Cardiac fibroblast (primary cell): ENCODE measurements at places on chromosomes 6 and 20.

- no peak for DNase-seq
These were observed 4.9 kb downstream of the TRAF3IP2 start for GRCh38 chr6:111600588-111601445.

- DNase-seq = no peak
These were observed 17.2 kb upstream of the PCK1 start for GRCh38 chr20:57543754-57544153.

DNA sequence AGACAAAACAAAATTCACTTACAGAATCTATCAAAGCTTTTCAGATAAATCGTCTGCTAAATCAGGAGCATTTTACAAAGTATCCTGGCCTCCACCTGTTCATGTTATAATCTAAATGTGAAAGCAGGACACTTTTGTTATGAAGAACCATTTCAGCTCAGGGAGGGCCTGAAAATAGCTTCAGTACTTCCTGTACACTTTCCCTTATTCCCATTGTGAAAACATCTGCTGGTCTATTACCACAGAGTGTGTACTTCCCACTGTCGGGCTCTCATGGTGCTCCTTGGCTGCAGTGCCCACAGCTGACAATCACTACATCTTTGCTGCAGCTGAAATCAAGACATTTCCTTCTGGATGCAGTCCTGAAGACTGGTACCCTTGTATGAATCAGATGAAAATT lies 128.1 kb downstream of the OPRM1 start:
- DNase-seq = no peak

DNA sequence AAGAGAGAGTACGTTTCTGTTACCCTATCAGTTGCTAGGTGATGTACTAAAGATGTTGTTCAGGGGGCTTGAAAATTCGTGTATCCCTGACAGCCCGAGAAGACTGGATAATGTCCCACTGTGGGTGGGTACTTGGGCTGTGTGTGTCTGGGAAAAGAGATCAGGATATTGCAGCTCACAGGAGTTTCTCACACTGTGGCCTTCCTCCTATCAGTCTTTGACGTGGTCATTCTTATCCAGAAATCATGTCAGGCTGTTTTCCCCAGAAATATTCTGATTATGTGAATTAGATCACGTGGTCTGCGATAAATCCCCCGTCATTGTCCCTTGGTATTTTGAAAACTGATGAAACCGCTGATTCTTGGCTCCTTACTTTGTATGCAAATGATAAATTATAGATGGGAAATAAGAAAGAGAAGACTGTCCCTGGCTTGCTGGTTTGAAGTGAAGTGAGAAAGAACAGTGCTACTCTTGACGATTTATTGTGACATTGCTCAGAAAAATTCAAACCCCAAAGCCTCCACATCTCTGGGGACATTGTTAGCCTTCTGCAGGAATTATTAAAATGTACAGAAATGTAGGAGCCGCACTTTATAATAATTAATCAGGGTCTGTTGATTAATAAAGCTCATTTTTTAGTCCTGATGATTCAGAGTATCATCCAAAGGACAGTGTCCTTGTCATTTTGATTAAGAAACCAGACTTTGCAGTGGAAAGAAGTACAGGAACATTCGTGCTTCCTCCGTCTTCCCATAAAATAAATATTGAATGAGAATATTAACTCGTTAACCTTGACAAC lies 167.5 kb upstream of the TSHZ2 start:
- DNase-seq = no peak

- DNase-seq = no peak
These were observed 382.8 kb downstream of the CDH26 start for GRCh38 chr20:60341062-60341461.

GRCh38 chr6:110800839-110801196 lies 14.5 kb downstream of the CDK19 start:
- DNase-seq = no peak

DNA sequence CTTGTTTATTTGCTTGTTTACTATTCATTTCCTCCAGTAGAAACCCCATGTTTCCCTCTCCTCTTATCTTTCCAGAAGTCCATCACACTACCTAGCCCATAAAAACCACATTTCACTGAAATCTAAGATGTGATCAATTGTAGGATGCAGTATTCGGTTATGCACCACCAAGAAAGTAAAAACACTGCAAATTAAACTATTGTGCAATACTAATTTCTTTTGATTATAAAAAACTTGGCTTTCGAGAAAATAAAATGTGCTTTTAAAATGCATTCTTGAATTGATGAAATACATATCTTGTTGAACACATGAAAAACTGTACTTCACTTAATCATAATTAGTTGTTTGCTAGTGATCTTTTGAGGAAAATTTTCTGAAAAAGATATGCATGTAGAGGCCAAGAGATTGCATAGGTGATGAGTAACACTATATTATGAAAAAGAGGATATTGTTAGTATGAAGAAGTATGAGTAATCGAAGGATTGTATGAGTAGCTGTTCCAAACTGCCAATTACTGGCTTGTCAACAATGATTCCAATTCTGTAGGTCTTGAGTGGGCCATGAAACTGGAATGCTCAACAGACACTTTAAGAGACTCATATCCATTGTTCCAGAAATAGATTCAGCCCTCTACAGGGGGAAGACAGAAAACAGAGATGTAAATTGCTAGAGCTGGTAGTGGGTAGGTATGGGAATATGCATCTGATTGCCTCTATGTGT lies 79.7 kb downstream of the RNF217 start:
- peak; percentile 67 for DNase-seq

DNA sequence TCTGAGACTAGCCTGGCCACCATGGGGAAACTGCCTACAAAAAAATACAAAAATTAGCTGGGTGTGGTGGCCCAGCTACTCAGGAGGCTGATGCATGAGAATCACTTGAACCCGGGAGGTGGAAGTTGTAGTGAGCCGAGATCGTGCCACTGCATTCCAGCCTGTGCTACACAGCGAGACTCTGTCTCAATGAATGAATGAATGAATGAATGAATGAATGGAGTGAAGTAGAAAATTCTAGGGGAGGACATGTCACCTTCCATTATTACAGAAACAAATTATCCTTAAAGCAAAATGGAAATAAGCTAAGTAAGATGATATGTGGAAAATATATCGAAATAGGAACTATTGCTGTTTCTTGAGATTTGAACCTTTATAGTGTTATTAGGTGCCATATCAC lies 2.9 kb upstream of the PNISR start:
- DNase-seq = no peak

DNA sequence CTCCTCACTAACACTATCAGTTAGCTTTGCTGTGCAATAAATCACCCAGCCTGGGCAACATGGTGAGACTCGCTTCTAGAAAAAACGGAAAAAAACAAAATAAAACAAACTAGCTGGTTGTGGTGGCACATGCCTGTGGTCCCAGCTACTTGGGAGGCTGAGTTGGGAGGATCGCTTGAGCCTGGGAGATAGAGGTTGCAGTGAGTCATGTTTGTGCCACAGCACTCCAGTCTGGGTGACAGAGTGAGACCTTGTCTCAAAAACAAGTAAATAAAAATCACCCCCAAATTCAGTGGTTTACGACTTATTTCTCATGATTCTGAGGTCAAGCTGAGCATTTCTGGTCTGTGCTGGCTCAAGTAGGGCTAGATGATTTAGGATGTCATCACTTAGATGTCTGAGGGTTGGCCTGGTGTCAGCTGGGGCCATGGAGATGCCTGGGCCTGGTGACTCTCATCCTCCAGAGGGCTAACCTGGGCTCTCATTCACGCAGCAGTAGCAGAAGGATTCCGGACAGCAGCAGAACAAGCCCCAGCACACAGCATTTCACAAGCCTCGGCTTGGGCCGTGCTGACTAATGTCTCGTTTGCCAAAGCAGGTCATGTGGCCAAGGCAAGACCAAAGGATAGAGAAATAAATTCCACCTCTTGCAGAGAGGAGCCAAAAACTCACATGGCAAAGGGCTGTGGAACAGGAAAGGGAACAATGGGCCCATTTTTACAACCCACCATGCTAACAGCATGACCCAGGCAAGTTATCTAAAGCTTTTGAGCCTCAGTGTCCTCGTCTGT lies 32.5 kb downstream of the MGME1 start:
- peak; percentile 93 for DNase-seq

GRCh38 chr6:95133578-95133977 lies 443.8 kb upstream of the MANEA start:
- no peak for DNase-seq

DNA sequence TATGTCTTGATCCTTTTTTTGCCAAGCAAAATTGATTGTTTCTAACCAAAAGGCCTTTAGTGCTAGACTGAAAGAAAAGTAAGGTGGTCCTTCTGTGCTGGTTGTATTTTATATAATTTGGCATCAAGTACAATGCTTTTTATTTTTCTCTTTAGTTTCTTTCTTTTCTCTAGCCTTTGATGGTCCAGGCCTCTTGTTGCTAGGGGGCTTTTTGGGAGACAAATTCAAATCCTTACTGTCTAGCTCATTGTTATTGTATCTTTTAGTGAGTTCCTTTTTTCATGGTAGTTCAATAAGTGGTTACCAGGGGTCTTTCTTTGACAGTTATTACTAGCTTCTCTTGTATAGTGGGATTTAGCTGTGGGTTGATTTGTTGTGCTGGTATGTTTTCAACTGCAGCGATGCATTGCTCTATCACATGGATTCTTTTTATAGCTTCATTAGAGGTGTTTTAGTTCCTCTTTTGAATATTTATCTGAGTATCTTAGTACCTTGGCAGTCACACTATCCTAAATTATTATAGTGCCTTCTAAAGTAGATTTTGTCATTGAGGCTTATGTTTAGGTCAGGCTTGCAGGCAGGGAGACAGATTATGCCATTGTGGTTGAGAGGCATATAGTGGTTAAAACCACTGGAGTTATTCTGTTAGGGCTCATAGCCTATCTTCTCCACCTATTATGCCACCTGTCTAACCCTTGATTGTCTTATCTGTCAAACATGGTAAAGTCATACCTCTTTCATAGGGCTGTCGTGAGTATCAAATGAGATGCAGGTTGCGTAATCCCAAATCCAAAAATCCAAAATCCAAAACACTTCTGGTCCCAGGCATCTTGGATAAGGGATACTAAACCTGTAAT lies 49.5 kb downstream of the KCNS1 start:
- no peak for DNase-seq

DNA sequence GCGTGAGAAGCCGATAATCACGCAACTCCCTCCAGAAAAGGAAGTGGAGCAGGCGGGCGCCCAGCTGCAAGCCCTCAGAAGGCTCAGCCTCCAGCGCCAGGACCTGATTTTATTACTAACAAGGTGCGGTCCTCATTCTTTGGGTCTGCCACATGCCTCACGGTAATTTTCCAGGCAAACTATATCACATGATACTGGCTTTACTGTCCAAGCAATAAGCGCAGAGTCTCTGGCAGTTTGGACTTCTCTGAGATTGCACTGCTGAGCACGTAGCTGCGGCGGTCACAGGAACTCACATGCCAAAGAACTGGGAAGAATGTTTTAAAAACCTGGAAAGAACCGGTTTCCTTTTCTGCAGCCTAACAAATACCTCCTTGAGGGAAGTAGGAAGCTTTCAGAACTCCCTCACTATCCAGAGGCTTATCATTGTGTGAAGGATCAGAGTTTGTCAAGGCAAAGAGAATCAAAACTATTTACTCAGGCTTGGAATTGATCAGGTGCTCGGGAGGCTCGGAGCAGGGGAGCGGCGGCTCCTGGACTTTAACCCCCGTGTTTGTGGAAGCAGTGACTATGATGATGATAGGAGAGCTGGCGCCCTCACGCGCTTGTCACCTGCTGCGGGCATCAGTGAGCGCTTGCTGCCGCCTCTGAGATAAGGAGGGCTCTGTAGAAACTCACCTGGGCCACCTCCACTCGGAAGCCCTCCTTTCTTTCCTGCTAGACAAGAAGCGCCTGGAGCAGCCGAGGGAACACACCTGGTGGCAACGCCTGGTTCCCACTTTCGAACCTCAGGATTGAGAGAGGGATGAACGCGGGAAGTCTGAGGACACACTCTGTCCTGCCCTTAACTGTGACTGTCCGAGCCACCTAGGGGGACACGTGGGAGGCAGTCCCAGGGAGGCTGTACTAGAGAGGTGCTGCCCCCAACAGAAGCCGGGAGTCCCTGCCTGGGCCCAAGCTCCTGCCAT lies 27.2 kb upstream of the SYNJ2 start:
- DNase-seq = peak; percentile 69

DNA sequence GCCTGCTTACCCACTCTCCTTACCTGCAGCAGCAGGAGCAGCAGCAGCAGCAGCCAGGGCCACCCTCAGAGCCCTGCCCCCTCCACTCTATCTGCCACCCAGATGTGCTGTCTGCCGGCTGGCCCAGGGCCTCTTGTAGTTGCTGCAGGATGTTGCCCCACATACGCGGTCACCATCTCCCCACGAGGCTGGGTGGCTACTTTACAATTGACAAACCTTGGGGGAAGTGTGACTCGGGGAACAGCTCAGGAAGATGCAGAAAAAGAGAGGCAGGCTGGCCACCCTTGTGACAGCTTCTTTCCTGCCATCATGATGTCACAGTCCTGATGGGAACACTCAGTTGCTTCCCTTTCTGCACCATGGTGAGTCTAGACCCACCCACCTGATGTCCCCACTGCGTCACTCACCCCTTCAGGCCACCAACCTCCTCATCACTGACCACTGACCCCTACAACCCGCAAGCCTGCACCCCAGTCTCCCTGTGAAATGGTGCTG lies 14.5 kb downstream of the TREM1 start:
- DNase-seq = no peak

DNA sequence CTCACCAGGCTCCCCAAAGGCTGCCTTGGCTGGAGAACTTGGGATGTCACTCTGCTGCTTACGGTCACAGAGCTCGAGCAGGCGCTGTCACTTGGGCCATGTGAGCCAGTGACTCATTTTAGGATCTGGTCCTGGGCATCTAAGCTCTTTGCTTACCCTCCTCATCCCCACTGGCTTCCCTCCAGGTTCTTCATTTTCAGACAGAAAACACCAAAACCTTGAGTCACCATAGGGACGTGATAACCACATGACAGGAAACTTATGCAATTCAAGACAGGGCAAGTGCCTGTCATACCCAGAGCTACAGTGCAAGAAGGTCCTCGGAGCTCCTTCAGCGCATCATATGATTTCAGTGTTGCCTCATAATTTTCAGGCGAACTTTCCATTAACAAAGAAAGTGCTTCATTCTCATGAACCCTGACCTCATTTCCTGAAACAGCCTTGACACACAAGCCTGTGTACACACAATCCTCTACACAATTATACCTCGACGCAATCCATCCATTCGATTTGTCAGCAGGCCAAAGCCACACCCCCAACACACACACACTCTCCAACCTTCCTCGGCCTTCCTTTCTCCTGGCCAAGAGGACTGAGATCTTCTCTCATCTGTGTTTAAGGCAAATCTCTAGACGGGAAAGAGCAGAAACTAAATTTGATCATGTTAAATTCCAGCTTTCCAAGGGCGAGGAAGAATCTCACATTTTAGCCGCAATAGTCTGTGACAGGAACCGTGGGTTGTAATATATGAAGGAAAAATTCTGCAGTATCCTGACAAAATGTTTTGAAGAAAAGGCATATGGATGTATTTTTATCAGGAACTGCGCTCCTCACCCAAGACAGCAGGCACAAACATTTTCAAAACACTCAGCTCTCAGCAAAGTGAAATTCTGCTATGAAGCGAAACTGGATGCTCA lies 25.3 kb downstream of the TBC1D7 start:
- DNase-seq = peak; percentile 99

GRCh38 chr6:21587179-21587960 lies 6.2 kb upstream of the SOX4 start:
- peak; percentile 82 for DNase-seq
